ENCODE measurements at places on chromosomes 1 and 21.

DNA sequence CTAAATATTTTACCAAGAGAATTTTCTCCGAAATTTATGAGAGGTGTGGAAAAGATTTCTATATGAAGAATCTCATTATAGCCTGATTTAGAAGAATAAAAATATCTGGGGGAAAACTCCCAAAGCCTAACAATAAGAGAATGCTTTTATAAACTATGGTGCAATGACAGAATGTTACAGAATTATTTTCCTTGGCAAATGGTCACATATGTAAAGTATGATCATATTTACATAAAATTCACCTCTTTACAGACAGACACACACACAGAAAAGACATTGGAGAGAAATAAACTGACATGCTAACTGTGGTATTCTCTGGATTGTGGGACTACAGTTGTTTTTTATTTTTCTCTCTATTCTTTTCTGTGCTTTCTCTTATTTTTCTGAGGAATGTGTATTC, 226.3 kb upstream of the USP24 start:
- no peak for DNase-seq
- no peaks in the 10 kb centered on the region for H3K36me3 ChIP-seq
- H3K27ac ChIP-seq, result no peak overlapping the region

- peak overlapping the region; percentile 98 for H3K27ac ChIP-seq
- H3K36me3 ChIP-seq, result no peaks in the 10 kb centered on the region
- peak overlapping the region; percentile 65 for H3K4me3 ChIP-seq
- no peaks in the 10 kb centered on the region for H3K27me3 ChIP-seq
- no peak for DNase-seq
Measured at GRCh38 chr1:40692429-40692895, 958 bp downstream of the NFYC start.

DNA sequence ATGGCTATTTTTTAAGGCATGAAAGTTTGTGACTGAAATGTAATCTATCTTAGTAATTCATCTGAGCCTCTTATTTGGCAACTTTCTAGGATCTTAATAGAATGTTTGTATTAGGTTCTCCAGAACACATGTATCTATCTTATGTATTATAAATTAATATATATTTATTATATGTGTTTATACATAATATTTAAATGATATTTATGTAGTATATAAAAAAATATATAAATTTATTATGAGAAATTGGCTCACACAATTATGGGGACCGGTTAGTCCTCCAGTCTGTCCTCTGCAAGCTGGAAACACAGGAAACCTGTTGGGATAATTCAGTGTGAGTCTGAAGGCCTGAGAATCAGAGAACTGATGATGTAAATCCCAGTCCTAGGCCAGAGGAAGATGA, 155.7 kb downstream of the AMY1C start:
- H3K4me3 ChIP-seq, result no peak overlapping the region
- H3K36me3 ChIP-seq, result no peaks in the 10 kb centered on the region
- DNase-seq, result no peak
- H3K27ac ChIP-seq, result no peak overlapping the region

- H3K27me3 ChIP-seq, result no peaks in the 10 kb centered on the region
- no peak for DNase-seq
- H3K27ac ChIP-seq, result no peak overlapping the region
- no peak overlapping the region for H3K4me3 ChIP-seq
- no peaks in the 10 kb centered on the region for H3K36me3 ChIP-seq
- H3K4me1 ChIP-seq, result no peaks in the 10 kb centered on the region
Measured at GRCh38 chr1:22619252-22619651, 17.2 kb upstream of the C1QA start.

- no peaks in the 10 kb centered on the region for H3K36me3 ChIP-seq
- no peak overlapping the region for H3K4me3 ChIP-seq
- H3K27me3 ChIP-seq, result no peaks in the 10 kb centered on the region
- H3K4me1 ChIP-seq, result no peaks in the 10 kb centered on the region
- peak overlapping the region; percentile 3 for H3K27ac ChIP-seq
Measured at GRCh38 chr1:40058453-40059337, 18.2 kb downstream of the CAP1 start.

DNA sequence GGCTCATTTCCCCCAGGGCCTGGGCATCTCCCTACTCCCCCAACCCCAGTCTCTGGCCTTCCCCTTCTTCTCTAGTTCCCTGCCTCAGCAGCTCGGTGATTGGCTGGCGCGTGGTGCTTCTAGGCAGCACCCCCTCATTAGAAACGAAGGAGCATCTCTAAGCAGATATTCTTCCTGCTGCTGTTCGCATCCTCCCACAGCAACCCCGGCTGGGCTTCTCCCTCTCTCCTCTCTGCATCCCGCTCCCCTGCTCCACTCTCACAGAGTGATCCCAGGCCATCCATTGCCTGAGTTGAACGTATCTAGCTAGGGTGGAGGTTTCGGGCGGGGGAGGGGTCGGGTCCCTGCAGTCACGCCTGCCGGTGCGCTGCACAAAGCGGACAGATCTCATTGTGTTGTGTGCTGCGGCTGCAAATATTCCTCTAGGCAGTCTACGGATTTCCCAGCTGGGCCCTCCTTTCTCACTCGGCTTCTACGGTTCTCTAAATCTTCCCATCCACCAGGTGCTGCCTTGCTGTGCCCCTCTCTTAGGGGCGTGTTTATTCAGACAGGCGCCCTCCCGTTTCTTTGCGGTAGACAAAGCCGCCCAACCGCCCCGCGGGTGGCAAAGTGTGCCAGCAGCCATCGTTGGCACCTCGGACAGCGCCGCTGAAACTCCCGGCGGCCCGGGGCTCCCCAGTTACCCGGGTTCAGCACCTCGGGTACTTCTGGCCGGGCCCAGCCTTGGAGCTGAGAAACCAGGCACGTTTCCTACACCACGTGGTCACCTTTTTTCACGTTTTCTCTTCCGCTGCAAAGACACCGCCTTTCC, 2.2 kb downstream of the CACNA1E start:
- H3K36me3 ChIP-seq, result no peaks in the 10 kb centered on the region
- no peak for DNase-seq
- peaks cover 11% of the 10 kb centered on the region for H3K27me3 ChIP-seq

GRCh38 chr1:201507360-201507675, 395 bp upstream of the CSRP1 start:
- H3K4me1 ChIP-seq, result peaks cover 23% of the 10 kb centered on the region
- H3K36me3 ChIP-seq, result no peaks in the 10 kb centered on the region
- DNase-seq, result no peak
- peak overlapping the region; percentile 96 for H3K4me3 ChIP-seq

DNA sequence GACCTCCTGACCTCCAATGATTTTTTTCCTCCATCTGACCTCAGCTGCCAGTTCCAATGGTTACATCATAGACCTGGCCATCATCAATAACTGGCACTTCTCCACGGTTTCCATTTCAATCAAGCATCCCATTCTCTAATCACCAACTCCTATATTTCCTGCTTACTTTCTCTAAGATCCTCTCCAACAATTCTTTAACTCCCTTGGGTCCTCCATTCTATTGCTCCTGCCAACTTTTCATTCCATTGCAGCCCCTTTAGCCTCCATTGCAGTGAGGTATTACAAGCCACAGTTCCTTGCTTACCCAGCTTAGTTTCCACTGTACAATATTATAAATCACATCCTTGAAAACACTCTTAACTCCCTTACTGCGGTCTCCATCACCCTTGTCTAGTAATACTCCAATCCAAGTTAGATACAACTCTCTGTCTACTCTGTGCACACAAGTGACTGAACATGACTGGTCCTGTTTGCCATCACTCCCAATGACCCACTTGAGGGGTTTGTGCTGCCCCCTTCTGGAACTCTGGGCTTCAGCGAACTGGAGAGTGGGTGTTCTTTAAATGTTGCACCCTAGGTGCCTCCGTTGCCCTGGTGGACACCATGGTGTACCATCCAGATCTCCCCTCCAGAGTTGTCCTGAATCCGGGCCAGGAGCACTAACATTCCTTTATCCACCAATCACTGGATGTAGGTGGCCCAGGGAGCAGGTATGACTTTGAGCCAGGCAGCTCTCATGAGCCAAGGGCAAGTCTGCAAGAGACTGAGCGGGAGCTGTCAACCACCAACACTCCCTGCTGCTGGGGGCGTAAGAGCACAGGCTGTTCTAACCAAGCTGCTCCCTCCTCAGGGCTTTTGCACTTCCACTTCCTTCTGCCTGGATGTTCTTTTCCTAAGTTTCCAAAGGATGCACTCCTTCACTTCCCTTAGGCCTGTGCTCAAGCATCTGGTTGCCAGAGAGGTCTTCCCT, 3.7 kb upstream of the FNDC7 start:
- no peaks in the 10 kb centered on the region for H3K27me3 ChIP-seq
- H3K4me1 ChIP-seq, result no peaks in the 10 kb centered on the region
- H3K4me3 ChIP-seq, result no peak overlapping the region
- DNase-seq, result no peak
- H3K27ac ChIP-seq, result no peak overlapping the region

- H3K27ac ChIP-seq, result no peak overlapping the region
- no peaks in the 10 kb centered on the region for H3K27me3 ChIP-seq
- H3K4me3 ChIP-seq, result no peak overlapping the region
- H3K36me3 ChIP-seq, result no peaks in the 10 kb centered on the region
- DNase-seq, result peak; percentile 43
Measured at GRCh38 chr21:42160111-42160721, 58.7 kb upstream of the ABCG1 start.

DNA sequence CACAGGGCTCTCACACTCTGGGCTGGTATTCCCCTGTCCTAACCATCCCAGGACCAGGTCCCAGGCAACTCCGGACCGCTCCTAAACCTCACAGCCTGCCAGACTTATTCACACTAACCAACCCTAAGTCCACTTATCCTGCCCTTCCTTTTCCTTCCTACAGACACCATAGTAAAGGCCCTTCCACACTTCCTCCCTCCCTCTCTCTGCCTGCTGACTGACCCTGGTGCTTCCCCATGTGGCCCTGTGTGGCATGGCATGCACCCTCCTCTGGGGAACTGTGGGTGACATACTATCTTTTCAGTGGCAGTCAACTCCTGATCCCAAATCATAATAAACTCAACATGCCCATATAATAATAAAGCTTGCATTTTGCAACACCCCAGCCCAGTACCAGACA, 155.1 kb upstream of the DNAH14 start:
- no peak overlapping the region for H3K27ac ChIP-seq
- no peak for DNase-seq
- H3K4me3 ChIP-seq, result no peak overlapping the region
- H3K36me3 ChIP-seq, result no peaks in the 10 kb centered on the region

- no peaks in the 10 kb centered on the region for H3K27me3 ChIP-seq
- DNase-seq, result no peak
- no peaks in the 10 kb centered on the region for H3K36me3 ChIP-seq
- H3K27ac ChIP-seq, result no peak overlapping the region
Measured at GRCh38 chr1:3520419-3521378, 66.2 kb downstream of the ARHGEF16 start.

DNA sequence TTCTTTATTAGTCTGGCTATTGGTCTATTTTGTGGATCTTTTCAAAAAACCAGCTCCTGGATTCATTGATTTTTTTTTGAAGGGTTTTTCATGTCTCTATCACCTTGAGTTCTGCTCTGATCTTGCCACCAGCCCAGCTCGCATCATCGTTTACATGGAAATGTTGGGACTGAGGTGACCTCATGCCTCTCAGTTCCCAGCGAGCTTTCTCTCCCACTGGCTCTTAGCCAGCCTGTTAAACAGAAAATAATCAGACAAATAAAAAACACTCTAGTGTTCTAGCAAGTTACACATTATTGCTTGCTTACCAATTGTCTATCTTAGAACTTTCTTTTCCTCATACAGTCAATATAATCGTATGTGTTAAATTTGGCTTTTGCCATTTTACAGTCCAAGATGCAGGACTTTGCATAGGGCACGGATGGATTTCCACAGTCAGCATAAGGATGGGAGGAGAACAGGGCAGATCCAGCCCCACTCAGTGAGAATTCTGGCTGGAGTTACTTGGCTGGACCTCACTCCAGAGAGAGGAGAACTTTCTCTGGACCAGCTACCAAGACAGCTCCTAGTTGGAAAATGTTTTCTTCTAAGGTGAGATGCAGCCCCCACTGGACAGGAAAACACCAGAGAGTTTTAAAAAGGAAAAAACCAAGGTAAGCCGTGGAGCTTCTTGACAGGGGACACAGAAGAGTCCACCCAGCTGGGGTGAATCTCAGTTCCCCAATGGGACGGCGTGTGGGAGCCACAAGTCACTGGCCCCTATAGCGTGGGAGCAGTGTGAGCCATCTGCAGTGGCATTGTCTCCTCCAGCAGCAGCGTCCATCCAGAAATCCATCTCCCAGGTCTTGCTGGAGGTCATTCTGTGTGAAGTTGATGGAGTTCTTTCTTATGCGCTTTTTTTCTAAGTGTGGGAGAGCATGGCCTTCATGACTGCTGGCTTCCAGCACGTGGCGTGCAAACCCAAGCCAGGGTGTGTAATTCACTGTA, 17.6 kb downstream of the PGBD2 start:
- no peak overlapping the region for H3K4me3 ChIP-seq
- no peaks in the 10 kb centered on the region for H3K36me3 ChIP-seq
- H3K27me3 ChIP-seq, result no peaks in the 10 kb centered on the region
- DNase-seq, result no peak
- H3K27ac ChIP-seq, result no peak overlapping the region

- no peaks in the 10 kb centered on the region for H3K27me3 ChIP-seq
- H3K4me1 ChIP-seq, result no peaks in the 10 kb centered on the region
- H3K4me3 ChIP-seq, result no peak overlapping the region
- H3K36me3 ChIP-seq, result no peaks in the 10 kb centered on the region
Measured at GRCh38 chr1:32696041-32696440, 6.5 kb downstream of the SYNC start.

- H3K4me1 ChIP-seq, result no peaks in the 10 kb centered on the region
- H3K27ac ChIP-seq, result no peak overlapping the region
- no peaks in the 10 kb centered on the region for H3K27me3 ChIP-seq
- no peak for DNase-seq
Measured at GRCh38 chr1:231485029-231485784, 43.3 kb upstream of the TSNAX start.

GRCh38 chr1:117275055-117275454, 64.3 kb upstream of the VTCN1 start:
- H3K27me3 ChIP-seq, result no peaks in the 10 kb centered on the region
- no peaks in the 10 kb centered on the region for H3K4me1 ChIP-seq
- DNase-seq, result no peak
- H3K4me3 ChIP-seq, result no peak overlapping the region

GRCh38 chr1:21058035-21058793, 118.5 kb downstream of the EIF4G3 start:
- no peaks in the 10 kb centered on the region for H3K4me1 ChIP-seq
- H3K4me3 ChIP-seq, result no peak overlapping the region
- H3K36me3 ChIP-seq, result no peaks in the 10 kb centered on the region
- no peaks in the 10 kb centered on the region for H3K27me3 ChIP-seq
- no peak for DNase-seq

- H3K4me1 ChIP-seq, result no peaks in the 10 kb centered on the region
- H3K36me3 ChIP-seq, result no peaks in the 10 kb centered on the region
- H3K4me3 ChIP-seq, result no peak overlapping the region
- H3K27ac ChIP-seq, result no peak overlapping the region
- DNase-seq, result no peak
- H3K27me3 ChIP-seq, result no peaks in the 10 kb centered on the region
Measured at GRCh38 chr21:39669976-39670661, 57.4 kb downstream of the B3GALT5 start.

Data from breast epithelium (tissue), 4 donors.